CMK (cell line): ENCODE measurements at places on chromosomes 12 and 14.

DNA sequence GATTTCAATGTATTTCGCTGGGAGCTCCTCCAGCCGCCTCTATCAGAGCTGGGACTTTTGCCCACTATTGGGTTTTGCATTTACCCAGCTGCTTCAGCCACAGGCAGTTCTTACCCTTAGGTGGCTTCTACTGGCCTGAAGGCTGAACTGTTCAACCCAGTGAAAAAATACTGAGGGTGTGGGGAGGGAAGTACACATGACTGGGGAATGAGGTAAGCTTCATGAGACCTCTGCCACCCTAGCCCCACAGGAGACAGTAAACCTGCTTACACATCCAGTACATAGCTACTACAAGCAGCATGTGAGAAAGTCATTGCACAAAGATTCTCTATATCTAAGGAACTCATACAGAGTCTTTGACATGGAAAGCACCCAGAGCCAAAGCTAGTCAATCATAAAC is 411.1 kb downstream of the SYT1 start:
- no peak for DNase-seq

- no peak for DNase-seq
Observed at GRCh38 chr14:68486033-68486732, 306.7 kb downstream of the ZFP36L1 start.

DNA sequence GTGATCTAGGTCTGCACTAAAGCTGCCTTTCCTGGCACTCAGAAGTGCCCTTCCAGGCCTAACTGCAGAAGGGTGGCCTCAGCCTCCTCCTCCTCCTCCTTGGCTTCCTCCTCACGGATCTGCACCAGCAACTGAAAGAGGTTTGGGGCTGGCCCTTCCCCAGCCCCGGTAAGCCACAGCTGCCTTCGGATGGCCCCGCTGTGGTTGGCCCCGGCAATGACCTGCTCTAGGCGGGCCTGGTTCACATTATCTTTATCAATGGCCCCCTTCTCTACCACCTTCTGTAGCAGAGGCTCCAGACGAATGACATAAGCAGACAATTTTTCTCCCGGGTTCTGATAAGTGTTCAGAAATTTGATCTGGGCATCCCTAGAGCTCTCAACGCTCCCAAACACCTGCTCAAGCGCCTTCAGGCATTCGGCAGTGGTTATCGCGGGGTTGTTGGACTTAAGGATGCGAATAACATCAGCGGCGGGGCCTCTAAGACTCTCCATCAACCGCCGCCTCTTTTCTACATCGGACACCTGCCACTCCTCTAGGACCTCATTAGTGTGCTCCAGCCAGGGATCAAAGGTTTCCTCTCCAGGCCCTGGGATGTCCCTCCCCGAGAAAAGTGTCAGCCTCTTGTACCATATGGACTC is 1.5 kb downstream of the PNMA1 start:
- no peak for DNase-seq

DNA sequence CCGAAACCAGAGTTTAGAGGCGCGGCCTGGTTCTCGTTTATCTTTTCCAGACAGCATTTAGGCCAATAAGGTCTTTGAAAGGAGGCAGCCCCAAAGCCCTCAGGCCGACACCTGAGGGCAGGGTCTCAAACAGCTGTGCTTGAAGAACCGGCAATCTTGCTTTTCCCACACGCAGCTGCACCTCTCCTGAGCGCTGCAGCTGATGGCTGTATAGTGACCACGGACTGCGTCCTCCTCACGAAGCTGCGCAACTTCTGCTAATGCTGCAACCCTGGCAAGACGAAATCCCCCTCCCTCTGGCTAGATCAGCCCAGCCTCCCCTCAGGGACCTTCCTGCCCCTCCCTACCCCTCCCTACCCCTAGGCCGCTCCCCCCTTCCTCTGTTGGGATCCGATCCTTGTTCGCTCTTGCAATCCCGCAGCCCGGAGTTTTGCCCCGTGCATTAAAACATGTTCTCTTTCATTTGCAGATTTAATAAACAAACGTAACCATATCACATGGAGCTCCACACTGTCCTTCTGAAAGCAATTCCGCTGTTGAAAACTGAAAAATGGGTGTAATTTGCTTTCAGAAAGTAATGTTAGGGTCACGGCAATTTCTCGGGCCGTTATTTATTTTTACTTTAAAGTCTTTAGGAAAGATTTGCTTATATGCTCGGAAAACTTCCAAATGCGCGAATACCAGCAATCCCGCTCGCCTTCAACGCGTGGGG is 4.8 kb upstream of the PAX9 start:
- no peak for DNase-seq

DNA sequence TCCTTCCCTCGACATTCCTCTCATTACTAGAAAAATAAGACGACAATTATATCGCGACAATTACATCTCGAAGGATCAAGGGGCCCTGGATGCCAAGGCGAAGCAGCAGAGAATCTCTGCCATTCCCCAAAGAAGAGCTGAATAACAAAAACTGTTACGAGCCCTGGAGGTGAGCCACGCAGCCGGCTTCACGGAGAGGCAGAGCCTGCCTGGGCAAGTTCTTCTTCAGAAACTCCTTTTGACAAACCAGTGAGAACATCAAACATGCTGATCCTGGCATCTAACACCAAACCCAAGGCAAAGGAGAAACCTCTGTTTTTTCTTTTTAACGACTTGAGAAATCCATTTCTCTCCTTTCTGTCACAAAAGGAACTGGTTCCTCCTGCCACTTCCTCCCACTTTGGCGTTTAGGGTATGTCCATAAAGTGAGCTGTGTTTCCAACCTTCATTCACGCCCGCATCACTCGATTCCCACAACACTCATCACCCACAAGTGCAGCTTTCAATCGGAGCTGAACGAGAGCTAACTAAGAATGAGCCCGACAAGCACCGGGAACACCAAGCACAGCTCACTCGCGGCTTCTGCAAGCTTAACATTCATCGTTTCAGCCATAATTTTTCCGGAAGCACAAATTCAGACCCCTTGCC is 21.5 kb downstream of the CCDC88C start:
- no peak for DNase-seq

- DNase-seq, result no peak
Observed at GRCh38 chr14:96888593-96888992, 91.4 kb downstream of the VRK1 start.

GRCh38 chr12:117897372-117898161 is 71.2 kb downstream of the KSR2 start:
- DNase-seq, result no peak
